NCI-H1105 (cell line): ENCODE measurements at places on chromosomes 3 and 15.
A peak's percentile ranks its signal among the peaks of the same experiment; 100 is the strongest.

DNA sequence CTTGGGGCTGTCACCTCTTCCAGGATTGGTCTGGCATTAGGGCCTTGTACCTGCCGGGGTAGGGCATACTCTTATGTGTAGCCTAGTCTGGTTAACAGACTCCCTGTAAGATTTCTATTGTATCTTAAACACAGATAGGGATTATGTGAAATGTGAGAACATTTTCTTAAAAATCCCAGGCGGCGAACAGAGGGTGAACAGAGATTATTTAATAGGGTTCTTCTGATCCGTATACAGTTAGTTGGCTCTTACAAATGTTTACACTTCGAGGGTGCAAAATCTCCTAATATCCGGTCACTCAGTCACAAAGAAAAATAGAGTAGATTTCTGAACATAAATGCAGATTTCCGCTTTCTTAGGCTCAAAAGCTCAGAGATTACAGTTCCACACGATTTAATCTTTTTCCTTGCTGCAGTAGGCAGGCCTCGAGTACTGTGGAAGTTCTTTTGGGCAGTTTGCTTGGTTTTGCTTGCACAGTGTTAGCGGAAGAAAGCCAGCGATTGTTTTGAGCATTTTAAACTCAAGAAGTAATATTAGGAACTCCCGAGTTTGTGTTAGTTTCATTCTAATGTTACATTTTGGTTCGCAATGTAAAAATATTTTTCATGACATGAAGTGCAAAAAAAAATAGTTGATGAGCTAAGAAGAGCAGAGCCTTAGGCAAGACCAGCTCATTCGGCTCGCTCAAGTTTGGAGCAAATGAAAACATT, 993 bp downstream of the PLCL2 start:
- no peak for DNase-seq

DNA sequence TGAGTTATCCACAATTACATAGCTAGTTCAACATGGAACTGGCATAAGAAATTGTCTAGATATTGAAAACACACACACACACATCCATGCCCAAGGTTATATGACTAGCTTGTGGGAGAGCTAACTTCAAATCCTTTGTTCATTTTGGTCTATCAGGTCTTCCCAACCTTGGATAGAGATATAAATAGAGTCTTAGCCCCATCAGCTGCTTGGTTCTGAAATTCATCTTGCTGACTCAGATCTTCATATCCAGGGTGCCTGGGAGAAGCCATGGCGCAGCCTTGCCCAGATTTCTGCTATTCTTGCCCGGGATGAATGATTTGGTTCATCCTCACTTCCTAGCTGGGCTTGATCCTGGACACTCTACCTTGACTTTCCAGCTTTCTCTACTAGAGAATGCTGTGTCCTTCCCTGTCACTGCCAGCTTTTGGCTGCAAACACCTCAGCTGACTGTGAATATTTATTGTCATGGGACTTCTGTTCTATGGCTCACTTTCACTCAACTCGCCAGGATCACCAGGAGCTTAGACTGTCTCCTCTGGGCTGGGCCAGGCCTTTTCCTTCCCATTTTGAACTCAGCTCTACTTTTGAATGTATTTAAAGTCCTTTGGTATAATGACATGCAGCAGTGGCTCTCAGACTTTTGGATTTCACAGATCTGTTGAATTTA, 324.4 kb downstream of the AGBL1 start:
- DNase-seq = no peak

GRCh38 chr15:89416339-89417183, 79.8 kb downstream of the RHCG start:
- DNase-seq = no peak

- peak; percentile 81 for DNase-seq
These were observed at the start of gene MEX3B for GRCh38 chr15:82045892-82046665. TSS of gene MEX3B (minus strand) at chr15:82046018. CDS start at chr15:82045705, 313 bp downstream.

- DNase-seq = no peak
These were observed 177.8 kb upstream of the CDIN1 start for GRCh38 chr15:36401586-36401966.

DNA sequence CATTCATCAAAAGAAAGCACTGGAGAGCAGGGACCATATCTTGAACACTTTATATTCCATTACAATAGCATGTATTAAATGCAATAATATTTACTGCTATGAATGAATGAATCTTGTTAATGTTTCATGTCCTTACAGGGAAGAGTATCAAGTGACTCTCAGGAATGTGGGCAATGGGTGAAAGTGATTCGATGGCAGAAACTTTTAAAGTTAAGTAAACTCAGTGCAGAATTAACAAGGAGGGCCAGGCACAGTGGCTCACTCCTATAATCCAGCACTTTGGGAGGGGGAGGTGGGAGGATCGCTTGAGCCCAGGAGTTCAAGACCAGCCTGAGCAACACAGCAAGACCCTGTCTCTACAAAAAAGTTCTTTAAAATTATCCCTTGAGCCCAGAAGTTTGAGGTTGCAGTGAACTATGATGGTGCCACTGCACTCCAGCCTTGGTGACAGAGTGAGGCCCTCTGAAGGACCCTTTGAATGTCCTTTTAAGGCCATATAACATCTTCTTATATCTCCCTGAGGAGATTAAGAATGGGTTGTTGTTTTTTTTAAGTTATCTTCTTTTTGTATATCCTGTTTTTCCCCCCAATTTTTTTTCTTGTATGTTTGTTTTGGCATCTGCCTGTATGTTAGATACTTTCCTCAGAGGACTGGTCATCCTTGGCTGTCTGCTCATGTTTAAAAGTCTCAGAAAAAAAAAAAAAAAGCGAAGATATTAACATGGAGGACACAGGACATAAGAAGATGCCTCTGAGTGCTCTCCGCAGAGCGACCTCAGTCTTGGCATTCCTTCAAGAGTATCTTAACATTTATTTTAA, 9.6 kb upstream of the FSIP1 start:
- no peak for DNase-seq

- no peak for DNase-seq
These were observed 173.3 kb downstream of the ALDH1A2 start for GRCh38 chr15:57892181-57892580.

DNA sequence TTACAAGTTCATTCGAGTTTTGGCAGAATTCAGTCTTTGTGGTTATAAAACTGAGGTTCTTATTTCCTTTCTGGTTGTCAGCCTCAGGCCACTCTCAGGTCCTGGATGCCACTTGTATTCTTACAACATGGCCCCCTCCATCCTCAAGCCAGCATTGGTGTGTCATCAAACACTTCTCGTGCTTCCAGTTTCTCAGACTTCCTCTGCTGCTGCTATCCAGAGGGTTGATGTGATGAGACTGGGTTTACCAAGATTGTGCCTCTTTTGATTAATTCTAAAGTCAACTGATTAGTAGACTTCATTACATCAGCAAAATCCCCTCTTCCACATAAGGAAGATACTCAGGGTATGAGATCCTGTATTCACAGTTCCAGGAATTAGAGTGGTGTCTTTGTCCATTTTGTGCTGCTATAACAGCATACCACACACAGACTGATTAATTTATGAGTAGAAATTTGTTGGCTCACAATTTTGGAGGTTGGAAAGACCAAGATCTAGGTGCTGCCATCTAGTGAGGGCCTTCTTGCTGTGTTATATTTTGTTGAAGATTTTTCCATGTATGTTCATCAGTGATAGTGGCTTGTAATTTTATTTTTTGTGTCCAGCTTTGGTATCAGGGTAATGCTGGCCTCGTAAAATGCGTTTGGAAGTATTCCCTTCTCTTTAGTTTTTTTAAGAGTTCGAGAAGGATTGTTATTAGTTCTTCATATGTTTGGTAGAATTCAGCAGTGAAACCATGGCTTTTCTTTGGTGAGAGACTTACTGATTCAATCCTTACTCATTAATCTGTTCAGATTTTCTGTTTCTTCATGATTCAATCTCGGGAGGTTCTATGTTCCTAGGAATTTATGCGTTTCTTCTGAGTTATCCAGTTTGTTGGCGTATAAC, 11.1 kb downstream of the LRCH3 start:
- peak; percentile 3 for DNase-seq

DNA sequence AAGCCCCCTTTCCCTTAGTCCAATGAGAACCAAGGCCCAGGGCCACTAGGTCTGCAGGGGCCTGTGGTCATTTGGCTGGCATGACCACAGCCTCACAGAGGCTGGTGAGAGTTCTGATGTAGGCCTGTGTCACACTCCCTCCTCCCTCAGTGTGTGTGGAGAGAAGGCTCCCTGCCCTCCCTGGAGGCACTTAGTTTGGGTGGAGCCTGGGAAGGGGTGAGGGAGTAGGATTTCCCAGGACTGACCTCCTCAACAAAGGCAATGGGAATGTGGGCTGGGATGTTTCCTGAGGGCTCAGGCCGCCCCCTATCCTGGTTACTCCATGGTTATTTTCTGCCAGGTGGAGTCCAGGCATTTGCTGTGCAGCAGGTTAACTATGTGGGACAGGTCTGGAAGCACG, 7.6 kb downstream of the TEX264 start:
- no peak for DNase-seq

DNA sequence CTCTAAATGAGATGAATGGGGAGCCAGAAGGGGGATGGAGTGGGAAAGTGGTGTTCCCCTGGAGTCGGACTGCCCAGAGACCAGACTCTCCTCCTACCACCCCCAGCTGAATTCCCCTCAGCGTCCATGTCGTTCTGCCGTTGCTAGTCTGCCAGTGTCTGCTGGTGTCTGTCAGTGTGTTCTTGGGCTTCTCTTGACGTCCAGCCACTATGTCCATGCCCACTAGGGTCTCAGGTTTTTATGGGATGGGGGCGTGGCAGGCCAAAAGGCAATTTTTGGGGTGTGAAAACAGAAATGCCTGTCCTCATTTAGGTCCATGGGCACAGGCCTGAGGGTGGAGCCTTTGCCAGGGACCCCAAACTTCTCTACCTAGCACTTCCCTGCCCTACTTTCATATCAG, 589.6 kb downstream of the IGSF11 start:
- no peak for DNase-seq

DNA sequence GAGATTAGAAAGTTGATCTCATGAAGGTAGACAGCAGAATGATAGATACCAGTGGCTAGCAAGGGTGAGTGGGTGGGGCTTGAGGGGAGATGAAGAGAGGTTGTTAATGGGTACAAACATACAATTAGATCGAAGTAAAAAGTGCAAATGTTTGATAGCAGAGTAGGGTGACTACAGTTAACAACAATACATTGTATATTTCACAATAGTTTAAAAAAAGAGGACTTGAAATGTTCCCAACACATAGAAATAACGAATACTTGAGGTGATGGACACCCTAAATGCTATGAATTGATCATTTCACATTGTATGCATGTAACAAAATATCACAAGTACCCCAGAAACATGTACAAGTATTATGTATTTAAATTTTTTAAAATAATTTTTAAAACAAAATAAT, 47.3 kb downstream of the ADAM10 start:
- no peak for DNase-seq

DNA sequence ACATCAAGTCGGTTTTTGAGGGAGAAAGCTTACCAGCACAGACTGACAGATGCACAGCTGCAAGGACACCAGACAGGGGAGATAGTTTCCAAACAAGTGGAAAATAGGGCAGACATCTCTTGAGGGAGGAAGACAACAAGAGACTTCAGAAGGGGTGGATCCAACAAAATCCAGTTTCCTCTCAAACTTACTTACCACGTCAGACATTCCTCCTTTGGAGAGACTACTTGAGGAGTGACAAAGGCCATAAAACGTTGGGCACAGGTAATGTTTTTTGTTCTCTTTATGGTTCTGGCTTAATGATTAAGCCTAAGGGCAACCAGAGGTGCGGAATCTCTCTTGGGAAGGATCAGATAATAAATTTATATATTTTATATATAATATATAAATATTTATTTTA, 76.1 kb downstream of the CD200 start:
- DNase-seq = no peak
